Suprapubic skin (tissue), 4 donors: ENCODE measurements at places on chromosomes 2 and 18.

DNA sequence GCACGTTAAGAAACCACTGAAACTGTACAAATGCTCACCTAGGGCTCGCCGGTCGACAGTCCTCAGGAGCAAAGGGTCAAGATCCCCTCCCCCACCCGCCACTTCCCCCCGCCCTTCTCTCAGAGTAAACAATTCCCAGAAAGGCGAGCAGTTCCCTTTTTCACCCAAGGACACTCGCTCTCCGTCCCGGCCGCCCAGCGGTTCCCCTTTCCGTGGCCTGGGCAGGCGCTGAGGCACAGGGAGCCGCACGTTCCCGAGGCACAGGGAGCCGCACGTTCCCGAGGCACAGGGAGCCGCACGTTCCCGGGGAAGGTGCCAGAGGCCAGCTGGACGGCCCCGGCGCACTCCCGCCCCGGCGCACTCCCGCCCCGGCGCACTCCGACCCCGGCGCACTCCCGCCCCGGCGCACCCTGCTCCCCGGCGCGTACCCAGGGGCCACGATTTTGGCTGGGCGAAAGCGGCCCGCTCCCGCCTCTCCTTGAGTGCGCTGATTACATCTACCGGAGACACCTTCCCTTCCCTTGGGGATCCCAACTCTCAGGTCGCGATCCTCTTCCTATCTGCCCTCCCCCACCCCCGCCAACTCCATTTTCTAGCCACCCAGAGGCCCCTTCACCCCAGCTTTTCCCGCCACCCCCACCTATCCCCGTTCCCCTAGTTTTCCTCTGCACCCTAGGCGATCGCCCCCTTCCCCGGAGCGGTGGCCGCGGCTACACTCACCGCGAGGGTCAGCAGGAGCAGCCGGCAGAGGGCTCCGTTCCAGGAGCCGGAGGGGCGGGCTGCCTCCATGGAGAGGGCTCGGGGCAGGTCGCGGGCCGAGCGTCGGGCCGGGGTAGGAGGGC, 817 bp downstream of the DSC2 start:
- DNase-seq: peak; percentile 73

- no peak for DNase-seq
Measured at GRCh38 chr2:98295275-98295674, 51.0 kb upstream of the CNGA3 start.

DNA sequence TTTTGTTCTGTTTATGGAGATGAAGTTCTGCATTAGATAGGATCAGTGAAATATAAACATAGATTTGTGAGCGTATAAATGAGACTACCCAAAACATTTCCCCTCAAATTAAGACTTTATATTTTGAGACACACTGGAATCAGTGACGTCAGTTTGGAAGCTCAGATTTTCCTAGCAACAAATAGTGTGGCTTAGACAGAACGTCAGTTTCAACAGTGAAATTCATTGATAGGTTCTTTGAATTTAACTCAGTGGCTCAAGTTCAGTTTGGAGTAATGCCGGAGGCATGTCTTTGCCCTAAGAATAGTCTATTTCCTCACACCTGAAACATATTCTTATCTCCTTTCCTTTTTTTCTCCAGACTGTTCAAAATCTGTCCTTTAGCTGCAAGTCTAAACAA, 113.6 kb upstream of the ARHGAP15 start:
- DNase-seq: no peak

DNA sequence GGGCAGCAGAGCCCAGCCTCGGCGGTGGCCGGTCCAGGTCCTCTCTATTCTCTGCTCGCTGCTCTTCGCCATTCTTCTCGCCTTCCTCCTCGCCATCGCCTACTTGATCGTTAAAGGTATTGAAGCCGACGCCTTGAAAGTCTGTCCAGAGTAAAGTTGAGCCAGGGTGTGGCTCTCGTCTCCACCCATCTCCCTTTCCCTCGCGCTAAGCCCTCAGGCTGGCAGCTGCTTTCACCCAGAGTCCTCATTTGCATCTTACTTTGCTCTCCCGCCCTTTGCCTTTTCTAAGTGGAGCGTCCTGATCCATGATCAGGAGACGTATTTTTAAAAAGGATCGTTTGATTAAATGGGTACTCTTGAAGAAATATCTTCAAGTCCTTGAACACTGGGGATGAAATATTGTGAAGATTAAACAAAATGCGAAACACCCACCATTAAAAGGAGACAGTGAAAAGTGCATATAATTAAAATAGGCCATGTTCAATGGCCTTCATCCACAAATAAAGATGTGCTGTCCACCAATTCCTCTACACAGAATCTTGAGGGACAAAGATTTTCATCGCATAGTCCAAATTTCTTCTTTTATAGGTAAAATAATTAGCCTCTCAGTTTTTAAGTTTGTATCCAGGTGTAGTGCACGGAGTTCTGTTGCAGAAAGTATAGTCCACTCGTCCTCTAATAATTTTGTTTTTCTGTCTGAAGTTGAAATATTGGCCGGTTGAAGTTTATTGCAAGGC, 657 bp downstream of the ARL6IP6 start:
- DNase-seq: no peak

- no peak for DNase-seq
Measured at GRCh38 chr2:221488136-221488807, 83.8 kb downstream of the EPHA4 start.

GRCh38 chr18:40222776-40223175, 1732.3 kb upstream of the PIK3C3 start:
- DNase-seq: no peak

DNA sequence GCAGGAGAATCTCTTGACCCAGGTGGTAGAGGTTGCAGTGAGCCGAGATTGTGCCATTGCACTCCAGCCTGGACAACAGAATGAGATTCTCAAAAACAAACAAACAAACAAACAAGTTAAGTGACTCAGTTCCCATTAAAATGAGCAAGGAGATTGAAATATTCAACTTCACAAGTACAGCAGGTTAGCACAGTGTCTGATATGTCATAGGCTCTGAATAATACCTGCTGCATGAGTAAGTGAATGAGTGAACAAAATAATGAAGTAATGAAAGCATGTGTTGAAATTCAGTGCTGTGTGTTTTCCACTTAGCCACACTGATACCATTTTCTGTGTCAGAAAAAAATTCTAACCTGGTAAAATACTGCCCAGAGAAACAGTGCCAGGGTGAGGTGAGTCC, 41.9 kb upstream of the SETBP1 start:
- no peak for DNase-seq

- DNase-seq: peak; percentile 88
Measured at GRCh38 chr2:236731767-236732580, 162.3 kb downstream of the ACKR3 start.

DNA sequence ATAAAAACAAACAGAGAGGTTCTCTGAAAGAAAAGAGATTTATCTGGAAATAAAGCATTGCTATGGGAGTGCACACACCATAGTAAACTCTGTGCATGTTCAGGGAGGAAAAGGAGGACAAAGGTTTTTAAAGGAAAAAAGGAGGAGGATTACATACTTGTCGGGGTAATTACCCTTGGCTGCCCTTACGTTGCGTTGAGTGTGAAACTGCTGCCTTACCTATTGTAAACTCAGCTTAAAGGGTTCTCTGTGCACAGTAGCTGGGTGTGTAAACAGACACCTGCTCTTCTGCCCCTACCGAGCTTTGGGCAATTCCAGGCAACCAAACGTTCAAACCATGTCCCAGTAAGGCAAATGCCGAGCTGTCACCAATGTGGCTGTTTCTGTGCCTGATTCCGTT, 29.6 kb upstream of the PXDN start:
- no peak for DNase-seq

DNA sequence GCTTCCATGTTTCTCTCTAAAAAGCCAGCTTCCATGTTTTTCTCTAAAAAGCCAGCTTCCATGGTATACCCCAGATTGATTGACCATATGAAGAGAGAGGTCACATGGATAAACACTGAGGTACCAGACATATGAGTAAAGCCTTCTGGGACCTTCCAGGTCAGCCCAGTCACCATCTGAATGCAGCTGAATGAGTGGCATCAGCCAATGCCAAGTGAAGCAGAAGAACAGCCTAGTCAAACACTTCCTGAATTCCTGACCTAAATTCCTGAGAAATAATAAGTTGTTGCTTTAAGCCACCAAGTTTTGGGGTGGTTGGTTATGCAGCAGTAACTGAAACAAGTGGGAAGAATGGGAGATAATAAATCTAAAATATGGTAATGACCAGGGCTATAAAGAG, 5.7 kb upstream of the ALS2 start:
- no peak for DNase-seq

GRCh38 chr18:32920796-32921787, 148.3 kb upstream of the KLHL14 start:
- DNase-seq: no peak

DNA sequence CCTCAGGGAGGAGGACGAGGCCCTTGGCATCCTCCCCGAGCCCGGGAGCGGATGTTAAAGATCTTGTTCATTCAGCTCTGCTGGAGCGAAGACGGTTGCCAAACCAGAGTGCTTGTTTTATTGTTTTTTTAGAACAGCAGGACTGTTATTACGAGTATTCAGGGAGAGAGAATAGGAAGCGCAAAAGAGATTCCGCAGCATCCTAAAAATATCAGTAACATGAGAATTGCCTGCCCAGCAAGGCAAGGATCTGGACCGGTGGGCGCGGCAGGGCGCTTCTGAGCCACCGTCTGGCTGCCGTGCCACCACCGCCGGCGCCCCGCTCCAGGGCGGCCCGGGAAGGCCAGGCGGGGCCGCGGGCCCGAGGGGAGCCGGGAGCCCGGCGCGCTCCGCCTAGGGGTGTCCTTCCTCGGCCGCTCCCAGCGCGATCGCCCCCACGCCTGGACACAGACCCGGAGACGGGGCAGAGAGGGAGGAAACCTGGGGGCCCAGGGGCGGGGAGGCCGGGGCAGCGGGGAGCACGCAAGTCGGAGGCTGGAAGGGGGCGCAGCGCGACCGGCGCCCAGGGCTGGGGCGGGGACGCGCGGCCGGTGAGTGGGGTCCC, 843 bp downstream of the CYS1 start:
- no peak for DNase-seq

DNA sequence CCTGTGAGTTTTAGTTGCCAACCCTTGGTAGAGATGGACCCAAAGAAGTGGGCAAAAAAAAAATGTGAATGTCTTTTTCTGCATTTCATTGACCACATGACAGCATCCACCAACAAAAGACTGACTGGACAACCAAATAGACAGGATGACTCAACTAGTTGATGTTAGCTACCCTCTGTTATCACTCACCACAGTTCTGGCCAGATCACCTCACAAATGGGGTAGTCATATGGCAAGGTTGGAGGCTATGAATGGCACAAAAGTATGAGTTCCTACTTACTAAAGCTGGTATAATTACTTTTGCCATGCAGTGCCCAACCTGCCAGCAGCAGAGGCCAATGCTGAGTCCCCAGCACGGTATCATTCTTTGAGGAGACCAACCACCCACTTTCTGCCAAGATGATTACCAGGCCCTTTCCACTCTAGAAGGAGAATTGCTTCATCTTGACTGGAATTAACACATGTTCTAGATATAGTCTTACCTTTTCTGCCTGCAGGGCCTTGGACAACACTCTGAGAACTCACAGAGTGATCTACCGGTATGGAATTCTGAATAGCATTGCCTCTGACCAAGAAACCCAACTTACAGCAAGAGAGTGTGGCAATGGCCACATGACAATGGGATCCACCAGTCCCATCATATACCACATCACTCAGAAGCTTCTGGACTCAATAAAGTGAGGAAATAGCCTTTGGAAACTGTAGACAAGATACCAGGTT, 20.1 kb upstream of the TCF7L1 start:
- DNase-seq: no peak

DNA sequence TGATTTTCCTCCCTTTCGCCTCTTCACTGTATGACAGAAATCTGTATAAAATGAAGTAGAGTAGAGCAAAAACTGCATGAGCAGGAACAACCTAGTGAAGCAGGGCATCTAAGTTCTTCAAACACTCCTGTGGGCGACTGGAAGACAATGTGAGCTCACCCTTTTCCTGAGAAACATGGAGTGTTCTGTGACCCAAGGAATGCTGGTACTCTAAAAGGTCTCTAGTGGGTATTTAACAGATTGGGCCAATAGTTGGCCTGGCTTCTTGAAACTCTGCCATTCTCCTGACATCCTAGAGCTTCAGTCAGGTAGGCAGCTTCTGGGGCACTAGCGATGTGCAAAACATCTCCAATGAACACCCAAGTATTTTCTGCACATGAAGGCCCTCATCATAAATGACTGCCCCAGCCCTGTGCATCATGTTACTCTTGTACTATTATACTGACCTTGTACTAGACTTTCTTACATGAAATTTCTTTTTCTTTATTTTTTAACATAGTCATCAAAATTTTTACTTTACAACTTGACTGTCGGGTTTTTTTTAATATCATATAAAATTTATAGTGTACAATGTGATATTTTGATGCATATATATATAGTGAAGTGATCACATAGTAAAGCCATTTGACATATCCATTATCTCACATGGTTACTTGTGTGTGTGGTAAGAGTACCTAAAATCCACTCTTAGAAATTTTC, 294.6 kb upstream of the SESTD1 start:
- no peak for DNase-seq

DNA sequence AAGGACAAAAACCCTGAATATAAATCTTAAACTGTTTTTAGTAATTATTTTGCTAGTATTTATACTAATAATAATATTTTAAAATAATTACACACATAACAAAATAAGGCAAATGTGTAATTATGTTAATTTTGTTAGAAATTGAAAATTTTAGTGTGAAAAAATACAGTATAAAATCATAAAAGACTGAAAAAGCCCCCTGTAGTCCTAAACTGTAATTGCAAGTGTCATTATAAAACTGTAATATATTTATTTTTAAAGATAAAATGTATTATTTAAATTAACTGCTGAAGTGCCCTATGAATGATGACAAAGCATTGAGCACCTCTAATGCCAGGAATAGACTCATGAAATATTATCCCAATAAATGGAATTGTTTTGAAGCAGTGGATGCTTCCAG, 1117.7 kb downstream of the CBLN2 start:
- DNase-seq: no peak

DNA sequence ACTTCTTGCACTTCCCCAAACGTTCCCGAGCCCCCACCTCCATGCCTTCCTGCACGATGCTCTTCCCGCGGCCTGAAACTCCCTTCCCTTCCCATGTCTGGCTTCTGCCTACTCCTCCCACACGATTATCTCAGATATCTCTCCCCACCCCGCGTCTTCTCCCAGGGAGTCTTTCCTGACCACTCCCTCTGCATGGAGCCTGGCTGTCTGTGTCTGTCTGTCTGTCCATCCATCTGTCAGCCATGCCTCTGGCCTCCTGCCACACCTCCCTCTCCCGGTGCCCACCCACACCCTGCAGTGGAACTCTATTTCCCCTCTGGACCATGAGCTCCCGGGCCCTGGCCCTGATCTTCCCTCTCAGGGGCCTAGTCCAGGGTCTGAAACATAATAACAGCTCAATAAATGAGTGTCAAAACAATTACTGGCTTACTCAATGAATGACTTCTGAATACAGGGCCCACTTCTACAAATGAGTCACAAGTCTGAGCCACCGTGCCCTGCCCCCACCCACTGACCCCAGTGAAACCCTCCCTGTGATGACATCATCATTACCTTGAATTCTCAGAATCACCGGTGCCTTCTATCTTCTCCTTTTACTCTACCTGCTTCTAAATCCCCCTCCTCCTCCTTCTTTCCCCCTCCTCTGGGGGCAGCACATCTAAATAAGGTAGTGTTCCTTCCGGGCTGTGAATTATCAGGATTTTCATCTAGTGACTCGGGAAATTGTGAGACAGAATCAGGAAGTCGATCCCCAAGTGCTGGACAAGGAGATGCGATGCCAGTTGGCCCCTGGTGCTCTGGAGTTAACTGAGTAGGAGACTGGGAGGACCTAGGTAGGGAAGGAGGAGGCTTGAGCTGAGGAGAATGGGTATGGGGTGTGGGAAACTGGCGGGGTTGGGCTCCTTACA, 46.1 kb upstream of the PLB1 start:
- peak; percentile 52 for DNase-seq
